KBM-7 (cell line): ENCODE measurements at places on chromosomes 16 and 17.

GRCh38 chr17:59757881-59758385, 50.5 kb downstream of the VMP1 start:
- no peak for DNase-seq

- no peak for DNase-seq
These were observed 18.8 kb upstream of the SLC38A10 start for GRCh38 chr17:81313776-81314397.

- no peak for DNase-seq
These were observed 494.1 kb downstream of the TMEM114 start for GRCh38 chr16:8096211-8096610.

- no peak for DNase-seq
These were observed 408 bp upstream of the KPNA2 start for GRCh38 chr17:68035131-68035522.

GRCh38 chr17:11324846-11325420, 83.9 kb downstream of the SHISA6 start:
- DNase-seq = no peak

DNA sequence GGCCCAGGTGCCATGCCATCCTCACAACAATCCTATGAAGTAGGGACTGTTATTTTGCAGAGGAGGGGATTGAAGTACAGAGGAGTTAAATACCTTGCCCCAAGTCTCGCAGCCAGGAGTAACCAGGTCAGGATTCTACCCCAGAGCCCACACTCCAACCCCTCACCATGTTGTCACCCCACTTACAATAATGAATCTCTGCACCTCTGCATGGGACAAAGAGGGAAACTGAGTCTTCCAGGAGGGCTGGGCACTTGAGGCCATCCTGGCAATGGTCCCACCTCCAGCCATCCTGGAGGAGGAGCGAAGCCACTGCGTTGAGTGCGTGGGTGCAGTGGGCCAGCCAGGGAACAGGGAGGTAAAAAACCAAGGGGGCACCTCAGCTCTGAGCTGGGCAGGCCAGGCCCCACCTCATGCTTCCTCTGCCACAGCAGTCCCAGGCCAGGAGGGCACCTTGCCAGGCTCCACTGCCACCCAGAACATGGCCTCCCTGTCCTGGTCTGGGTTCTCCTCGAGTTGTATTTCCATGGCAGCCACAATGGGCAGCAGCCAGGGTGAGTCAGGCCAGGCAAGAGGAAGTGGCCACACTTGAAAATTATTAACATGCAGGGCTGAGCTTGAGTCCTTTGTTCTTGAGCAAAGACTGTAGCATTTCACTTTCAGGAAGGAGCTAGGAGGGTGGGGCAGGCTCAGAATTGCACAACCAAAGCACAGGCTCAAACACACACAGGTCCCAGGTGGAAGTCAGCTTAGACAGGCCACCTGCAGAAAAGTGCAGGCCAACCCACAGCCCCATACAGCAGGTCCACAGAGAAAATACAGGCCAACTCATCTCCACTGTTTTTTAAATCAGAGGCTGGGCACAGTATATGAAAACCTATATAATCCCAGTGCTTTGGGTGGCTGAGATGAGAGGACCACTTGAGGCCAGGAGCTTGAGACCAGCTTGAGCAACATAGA, 52.1 kb downstream of the CUEDC1 start:
- peak; percentile 72 for DNase-seq

DNA sequence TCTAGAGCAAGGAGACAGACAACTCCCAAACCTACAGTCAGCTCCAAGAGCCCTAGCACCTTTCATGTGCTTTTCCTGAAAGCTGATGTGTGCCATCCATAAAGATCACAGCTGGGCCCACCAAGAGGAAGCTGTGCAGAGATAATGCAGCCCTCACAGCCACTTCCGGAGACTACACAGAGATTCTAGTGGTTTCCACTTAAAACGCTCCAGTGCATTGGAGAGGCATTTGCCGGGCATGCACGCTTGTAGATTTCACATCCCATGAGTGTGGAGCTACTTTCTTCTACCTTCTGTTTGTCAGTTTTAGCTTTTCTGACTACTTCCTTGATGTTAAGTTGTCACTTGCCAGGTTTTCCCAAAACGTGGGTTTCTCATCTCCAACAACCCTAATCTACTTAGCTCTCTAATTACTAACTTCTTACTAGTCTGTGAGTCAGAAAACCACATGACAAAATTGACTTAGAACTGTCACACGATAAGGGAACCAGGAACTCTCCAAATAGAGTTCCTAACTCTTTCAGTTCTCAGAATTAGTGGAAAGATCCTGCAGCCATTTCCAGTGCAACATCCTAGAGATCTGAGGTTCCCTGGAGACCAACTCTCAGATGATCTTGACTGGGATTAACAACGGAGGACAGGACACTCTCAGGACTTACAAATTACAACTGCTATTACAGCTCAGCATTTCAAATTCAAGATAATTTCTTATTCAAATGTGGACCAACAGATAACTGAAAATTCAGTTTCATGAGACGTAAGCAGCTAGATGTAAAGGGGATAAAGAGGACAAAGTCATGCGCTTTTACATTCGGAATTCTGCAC, 28.6 kb downstream of the PMP22 start:
- peak; percentile 95 for DNase-seq

GRCh38 chr17:17467720-17468119, 9.1 kb upstream of the MED9 start:
- DNase-seq = no peak

DNA sequence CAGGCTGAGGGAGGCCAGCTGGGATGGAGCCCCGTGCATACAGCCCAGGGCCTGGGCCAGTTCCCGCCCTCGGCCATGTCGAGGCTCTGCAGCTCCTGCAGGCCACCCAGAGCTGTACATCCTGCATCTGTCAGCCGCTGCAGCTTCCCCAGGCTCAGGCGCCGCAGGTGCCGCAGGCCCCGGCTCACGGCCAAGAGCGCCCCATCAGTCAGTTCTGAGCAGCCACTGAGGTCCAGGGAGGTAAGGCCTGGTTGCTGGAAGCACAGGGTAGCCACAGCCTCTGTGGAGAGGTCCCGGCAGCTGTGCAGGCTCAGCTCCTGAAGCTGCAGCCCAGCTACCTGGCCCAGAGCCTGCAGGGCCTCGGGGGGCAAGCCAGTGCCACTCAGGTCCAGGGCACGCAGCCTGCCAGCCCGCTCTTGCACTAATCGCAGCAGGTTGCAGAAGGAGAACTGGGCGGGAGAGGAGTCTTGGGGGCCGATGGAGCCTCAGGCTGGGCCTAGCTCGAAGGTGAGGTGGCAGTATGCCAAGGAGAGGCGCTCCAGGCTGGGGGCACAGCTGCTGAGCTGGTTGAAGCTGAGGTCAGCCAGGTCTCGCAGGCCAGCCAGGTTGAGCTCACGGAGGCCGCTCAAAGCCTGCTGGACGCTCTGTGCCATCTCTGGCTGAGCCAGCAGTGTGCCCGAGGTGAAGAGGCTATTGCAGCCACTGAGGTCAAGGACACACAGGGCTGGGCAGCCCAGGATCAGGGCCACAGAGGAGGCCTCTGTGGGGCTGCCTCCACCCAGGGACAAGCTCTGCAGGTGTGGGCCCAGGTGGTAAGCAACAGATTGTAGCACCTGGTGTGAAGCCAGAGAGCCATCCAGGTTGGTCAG, 11.4 kb downstream of the ELMO3 start:
- DNase-seq = no peak

DNA sequence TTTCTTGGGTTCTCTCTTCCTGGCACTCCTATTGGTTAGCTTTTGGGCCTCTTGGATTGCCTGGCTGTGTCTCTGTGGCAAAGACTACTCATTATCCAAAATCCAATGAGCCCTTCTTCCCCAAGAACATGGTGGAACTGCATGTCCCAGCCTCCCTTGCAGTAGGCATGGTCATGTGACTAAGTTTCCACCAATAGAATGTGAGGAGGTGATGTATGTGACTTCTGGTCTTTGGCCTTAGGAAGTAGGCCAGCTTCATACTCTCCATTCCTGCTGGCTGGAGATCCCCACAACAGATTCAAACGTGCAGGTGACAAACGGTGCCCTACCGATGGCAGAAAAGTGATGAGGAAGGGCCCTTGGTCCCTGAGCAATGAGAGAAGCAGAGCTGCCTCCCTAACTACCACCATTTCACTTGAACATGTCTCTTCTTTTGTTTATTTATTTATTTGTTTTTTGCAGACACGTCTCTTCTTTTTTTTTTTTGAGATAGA, 17.3 kb upstream of the SPN start:
- peak; percentile 91 for DNase-seq

- no peak for DNase-seq
These were observed 2.5 kb downstream of the PRAC2 start for GRCh38 chr17:48725288-48726064.

DNA sequence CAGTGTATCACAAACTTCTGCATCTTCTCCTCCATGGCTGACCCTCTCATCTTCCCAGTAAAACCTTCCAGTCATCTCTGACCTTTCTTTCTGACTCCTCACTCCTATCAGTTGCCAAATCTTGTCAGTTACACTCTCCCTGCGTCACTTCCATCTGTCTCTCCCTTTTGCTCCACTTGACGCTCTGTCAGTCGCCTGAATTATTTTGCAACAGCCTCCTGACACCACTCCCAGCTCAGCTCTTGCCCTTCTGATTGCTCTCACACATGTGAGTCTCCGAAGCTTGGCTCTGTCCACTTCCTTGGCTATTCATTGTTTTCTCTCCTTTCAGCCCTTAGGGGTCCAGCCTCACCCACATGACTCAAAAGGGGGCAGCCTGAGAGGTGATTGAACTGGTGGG, 27.7 kb downstream of the DHRS7C start:
- no peak for DNase-seq

- no peak for DNase-seq
These were observed 107.0 kb downstream of the CRLF3 start for GRCh38 chr17:30717291-30718098.

GRCh38 chr17:60248618-60249289, 99.0 kb downstream of the CA4 start:
- DNase-seq = peak; percentile 20

- DNase-seq = peak; percentile 87
These were observed 15.6 kb upstream of the AURKB start for GRCh38 chr17:8225813-8226535.

DNA sequence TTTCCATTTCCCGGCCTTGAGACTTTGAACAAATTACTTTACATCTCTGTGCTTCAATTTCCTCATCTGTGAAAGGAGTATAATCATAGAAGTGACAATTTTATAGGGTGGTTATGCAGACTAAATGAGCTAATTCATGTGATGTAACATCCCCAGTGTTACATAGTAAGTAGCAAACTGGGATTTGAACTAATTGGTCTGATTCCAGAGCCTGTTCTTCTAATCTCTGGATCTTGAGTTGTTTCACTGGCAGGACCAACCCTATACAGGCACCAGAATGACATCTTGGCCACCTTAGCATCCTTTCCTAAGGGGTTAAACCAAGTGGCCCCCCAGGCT, 77.7 kb downstream of the AATF start:
- DNase-seq = no peak

GRCh38 chr17:8160741-8161221, 2.0 kb downstream of the VAMP2 start:
- DNase-seq = no peak

GRCh38 chr16:86575754-86576557, 2.4 kb upstream of the FOXL1 start:
- peak; percentile 52 for DNase-seq

DNA sequence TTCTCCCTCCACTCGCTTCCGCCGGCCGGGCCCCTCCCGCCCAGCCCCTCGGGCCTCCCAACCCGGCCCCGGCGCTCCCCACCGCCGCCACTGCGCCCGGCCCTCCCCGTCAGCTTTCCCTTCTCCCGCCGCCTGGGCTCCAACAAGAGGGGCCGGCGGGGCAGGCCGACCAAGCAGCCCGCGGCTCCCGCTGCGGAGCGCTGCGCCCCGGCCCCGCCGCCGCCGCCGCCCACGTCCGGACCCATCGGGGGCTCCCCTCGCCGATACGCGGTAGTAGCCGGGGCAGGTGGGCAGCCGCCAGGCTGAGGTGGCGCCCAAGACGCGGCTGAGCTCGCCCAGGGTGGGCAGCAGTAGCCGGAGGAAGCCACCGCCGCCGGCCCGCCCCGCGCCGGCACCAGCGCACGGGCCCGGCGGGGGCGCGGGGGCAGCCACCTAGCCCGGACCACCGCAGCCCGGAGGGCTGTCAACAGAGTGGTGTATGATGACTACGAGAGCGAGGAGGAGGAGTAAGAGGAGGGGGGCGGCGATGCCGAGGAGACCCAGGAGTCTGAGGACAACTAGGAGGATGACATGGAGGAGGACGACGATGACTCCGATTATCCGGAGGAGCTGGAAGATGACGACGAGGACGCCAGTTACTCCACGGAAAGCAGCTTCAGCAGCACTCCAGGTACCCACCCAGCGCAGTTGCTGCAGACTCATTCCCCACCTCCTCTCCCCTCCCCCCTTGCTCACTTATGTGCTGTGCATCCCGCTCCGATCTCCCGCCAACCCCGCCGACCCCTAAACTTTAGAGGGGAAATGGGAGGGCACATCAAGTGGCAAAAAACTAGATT, 498 bp downstream of the LRRC37B start:
- DNase-seq = peak; percentile 61

GRCh38 chr16:3652373-3653195, 1.9 kb upstream of the DNASE1 start:
- no peak for DNase-seq

DNA sequence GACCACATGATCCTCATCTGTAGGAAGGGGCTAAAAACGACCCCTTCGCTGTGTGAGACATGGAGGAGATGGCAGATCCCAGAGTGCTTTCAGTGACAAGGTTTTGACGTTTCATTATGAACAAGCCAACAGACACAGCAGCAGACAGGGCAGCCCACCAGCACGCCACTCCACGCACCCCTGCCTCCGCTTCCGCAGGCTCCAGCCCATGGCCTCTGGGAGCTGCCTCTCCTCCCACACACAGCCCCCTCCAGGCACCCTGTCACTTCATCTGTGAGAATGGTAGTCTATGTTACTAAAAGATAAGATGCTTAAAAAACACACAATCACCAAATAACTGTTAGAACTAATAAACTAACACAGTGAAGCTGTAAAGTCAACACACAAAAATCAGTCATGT, 12.3 kb upstream of the ADCY7 start:
- DNase-seq = no peak

DNA sequence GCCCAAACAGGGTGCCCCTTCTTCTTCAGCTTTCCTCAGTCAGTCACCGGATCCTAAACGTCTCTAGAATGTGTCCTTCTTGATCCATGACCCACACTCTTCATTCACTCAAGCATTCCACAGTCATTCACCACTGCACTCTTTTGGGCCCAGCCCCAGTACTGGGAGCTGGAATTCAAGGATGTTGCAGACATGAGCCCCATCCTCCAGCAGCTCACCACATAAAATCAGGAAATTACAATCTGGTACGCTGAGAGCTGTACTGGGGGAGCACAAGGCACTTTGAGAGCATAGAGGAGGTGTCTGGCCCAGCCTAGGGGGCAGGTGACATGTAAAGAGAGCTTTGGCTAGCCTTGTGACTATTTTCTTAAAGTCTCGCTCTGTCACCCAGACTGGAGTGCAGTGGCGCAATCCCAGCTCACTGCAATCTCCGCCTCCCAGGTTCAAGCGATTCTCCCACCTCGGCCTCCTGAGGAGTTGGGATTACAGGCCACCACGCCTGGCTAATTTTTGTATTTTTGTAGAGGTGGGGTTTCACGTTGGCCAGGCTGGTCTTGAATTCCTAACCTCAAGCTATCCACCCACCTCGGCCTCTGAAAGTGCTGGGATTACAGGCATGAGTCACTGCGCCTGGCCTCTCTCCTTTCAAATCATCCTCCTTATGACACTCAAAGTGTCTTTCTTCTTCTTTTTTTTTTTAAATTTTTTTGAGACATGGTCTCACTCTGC, 18.7 kb downstream of the CES4A start:
- DNase-seq = no peak

- DNase-seq = no peak
These were observed 172.5 kb downstream of the RPTOR start for GRCh38 chr17:80716986-80717719.

GRCh38 chr16:933581-933980, 37.2 kb downstream of the LMF1 start:
- DNase-seq = no peak

- DNase-seq = no peak
These were observed 519 bp downstream of the ST6GALNAC2 start for GRCh38 chr17:76585033-76585648.
